ENCODE measurements at places on chromosomes 6 and 20.

DNA sequence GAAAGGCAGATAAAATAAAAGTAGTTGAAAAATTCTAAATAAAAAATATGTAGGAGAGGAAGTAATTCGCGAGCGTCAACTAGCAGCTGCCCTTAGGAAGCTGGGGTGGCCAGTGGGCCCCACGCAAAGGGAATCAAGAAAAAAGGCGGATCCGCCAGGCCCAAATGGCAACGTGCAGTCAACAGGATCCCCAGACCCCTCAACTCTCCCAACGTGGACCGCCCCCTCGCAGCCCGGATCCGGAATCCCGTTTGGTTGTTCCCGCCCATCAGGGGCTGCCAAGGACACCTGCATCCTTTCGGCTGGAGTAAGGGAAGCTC is 296 bp downstream of the DZANK1 start:
- no peak for DNase-seq

DNA sequence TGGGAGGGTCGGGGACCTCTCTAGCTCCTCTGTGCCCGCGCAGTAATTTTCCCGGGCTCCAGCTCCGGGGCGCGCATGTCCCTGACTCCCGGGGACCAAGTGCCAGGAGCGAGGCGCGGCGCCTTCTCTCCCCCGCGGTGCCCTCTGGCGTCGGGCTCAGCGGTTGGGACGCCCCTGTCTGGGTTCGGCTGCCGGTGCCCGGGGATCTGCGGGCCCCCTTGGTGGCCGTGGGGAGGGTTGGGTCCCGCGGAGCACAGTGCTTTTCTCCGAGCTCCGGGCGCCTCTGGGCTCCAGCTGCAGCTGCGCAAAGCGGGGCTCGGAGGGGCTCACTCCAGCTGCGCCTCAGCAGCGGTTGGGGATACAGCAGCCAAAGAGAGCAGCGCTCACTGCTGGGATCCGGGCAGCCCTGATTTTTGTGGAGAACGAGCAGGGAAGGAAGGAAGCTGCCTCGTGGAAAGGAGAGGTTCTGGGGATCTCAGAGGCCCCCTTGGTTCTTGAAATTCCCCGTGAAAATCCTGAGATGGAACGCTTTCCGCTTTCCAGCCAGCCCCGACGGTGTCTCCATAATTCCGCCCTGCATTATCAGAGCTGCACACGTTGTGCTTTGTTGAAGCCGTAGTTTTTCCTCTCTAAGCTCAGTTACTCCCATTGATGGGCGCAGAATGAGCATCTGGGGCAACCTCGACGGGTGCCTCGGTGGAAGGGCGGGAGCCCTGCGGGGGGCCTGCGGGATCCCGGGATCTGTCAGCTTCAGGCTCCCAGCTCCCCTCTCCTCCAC is 861 bp downstream of the PPP1R14C start:
- peak; percentile 53 for DNase-seq

GRCh38 chr6:75379536-75379935 is 94.9 kb upstream of the TMEM30A start:
- no peak for DNase-seq

DNA sequence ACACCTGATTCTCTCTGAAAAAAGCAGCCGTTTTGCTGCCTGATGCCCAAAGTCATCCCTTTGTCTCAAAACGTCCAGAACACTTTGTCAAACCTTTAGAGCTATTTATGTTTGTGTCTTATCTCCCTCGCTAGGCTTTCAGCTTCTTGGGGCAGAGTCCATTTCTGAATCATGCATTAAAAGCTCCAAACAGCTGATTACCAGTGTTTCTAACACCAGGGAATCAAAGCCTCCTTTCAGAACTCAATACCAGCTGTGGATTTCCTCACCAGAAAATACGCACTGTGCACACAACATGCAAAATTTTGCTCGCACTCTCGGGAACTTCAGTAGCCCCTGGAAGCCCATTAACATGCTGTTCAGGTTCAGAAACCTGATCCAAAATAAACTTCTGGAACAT is 333.3 kb downstream of the HACE1 start:
- no peak for DNase-seq

DNA sequence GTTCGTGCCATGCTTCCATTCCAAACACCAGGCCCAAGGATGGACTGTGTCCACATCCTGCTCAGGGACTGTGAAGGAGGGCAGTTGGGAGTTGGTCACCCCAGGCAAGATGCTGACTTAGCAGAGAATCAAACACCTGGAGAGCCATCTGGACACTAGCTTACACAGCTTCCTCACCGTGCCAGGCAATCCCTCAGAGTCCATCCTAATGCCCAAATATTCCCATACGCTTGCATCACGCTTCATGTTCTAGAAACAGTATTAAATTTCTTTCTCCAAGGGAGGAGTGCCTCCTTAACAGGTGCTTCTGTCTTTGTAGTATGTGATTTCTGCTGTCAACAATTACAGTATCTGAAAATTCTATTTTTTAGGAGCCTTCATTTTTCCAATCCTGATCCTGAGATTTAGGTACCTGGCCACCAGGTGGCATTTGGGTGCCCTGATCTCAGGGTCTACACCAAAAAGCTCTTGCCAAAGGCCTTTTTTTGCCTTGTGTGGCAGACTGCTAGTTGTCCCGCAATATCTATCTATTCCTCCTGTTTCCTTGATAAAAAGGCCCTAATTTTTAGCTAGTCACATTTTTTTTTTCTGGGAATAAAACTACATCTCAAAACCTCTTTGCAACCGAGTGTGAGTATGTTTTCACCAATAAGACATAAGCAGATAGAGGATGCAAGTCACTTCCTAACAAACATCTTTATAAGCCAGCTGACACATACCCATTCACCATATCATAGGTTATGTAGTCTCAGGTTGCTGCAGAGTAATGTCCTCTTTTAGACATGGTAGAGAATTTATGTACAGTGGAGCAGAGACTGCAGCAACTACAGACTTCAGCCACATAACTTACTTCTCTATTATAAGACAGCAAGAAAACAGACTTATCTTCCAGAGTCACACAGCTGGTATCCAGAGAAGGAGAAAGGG is 85.0 kb downstream of the PREP start:
- no peak for DNase-seq

GRCh38 chr6:1076531-1077459 is 235.1 kb upstream of the FOXQ1 start:
- DNase-seq, result no peak

DNA sequence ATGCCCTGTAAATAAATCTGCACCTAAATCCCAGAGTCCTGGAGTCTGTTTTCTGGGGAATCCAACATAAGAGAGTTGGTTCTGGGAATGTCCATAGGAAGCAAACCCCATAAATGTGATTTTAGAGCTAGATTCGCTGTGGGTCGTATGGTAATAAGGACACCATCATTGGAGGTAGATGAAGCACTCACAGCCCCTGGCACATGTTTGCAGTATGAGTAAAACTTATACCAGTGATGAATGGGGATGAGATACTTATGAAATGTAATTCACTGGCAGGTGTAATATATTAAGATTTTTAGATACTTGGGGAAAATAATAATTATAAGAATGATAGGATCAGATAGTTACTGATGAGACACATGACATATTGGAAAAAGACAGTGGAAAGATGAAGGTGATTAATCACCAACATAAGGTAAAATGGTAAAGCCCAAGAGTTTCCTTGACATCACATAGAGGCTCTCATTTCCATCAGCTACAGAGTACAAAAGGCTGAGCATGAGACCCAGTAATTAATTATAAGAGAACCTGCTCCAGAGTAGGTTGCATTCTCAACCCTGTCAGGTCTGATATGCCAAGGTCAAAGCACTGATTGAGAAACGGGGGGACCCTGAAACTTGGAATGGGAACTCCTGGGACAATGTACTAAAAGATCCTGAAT is 44.7 kb upstream of the THEMIS start:
- DNase-seq, result no peak

DNA sequence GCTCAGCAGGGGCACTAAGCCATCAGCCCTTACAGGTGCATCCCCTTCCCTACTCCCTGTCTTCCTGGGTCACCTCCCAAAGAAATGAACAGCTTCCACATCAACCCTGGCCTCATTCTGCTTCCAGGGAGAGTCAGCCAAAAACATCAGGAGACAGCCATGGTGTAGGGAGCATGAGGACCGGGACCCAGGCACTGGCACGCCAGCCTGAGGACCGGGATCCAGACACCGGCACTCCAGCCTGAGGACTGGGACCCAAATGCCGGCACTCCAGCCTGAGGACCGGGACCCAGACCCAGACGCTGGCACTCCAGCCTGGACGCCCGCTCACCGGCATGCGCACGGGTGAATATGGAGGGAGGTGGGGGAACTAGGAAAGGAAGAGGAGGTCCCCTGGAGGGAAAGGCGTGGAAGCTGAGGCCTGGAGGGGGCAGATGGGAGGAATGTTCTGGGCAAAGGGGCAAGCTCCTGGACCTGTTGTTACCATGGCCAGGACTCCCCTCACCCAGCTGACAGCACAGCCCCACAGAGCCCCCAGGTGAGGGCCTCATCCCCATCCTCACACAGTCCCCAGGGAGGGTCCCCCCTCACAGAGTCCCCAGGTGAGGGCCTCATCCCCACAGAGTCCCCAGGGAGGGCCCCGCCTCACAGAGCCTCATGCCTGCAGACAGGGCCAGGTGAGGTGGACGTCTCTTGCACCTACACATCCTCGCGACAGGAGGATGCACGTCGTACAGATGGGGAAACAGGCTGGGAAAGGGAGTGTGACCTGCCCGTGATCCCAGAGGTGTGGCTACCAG is 26.0 kb upstream of the MRGBP start:
- DNase-seq, result peak; percentile 26

- no peak for DNase-seq
Observed at GRCh38 chr20:5141615-5142014, 14.8 kb downstream of the CDS2 start.

GRCh38 chr20:32527052-32527446 is 58.1 kb downstream of the NOL4L start:
- no peak for DNase-seq

DNA sequence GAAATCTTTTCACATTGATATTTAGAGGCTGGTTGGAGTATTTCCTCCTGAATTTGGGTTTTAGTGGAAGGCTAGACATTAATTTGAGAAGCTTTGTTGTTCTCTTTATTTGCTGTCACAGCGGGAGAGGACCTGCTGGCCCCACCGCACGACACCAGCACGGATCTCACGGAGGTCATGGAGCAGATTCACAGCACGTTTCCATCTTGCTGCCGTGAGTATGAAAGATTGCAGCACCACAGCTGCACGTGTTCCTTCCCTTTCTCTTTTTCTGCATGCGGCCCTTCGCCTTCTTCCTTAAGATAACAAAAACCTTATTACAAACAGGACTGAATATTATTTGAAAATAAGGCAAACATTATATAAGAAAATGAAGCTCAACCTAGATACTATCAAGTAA is 555.5 kb downstream of the UTRN start:
- no peak for DNase-seq

DNA sequence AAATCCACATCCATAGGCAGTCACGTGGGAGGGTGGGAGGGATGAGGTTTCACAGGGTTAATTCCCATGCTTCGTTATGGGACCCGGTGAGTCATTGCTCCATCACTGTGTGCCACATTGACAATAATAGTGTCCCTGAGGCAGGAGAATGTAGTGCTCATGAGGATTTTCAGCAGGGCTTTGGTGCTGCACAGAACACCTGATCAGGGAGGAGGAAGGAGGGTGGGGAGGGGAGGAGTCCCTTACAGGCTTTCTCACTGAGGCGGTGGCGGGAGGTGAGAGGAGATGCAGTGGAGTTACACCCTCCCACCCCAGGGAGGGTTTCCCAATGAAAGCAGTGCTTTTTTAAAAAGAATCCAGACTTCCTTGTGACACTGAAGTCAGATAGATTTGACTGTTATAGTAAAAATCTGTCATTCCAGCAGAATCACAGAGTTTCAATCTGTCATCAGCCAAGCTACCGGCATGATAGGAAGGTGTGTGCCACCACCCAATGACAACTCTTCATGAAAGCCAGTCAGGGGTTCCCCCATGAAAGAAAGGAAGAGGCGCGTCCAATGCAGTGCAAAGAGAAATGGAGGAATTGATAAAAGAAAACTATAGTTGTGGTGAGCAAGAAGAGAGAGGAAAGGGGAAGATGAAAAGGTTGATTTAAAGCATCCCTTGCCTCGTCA is 144.8 kb downstream of the TBC1D7 start:
- no peak for DNase-seq

GRCh38 chr6:66210964-66211363 is 503.9 kb upstream of the EYS start:
- no peak for DNase-seq

- no peak for DNase-seq
Observed at GRCh38 chr20:32304131-32304746, 26.8 kb downstream of the KIF3B start.

- DNase-seq, result no peak
Observed at GRCh38 chr20:45452772-45453691, 16.5 kb upstream of the WFDC2 start.

DNA sequence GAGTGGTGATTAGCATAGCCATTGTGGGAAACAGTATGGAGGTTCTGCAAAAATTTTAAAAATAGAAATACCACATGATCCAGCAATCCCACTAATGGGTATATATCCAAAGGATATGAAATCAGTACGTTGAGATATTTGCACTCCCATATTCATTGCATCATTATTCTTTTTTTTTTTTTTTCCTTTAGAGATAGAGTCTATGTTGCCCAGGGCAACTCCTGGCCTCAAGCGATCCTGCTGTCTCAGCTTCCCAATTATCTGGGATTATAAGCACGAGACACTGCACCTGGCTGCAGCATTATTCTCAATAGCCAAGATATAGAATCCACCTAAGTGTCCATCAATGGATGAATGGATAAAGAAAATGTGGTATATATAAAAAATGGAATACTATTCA is 6.9 kb upstream of the MCCD1 start:
- DNase-seq, result no peak

- no peak for DNase-seq
Observed at GRCh38 chr6:1515781-1516180, 93.9 kb upstream of the FOXC1 start.

GRCh38 chr20:48230216-48230615 is 444.9 kb upstream of the SULF2 start:
- no peak for DNase-seq

- no peak for DNase-seq
Observed at GRCh38 chr6:169487579-169488436, 214.0 kb downstream of the WDR27 start.

DNA sequence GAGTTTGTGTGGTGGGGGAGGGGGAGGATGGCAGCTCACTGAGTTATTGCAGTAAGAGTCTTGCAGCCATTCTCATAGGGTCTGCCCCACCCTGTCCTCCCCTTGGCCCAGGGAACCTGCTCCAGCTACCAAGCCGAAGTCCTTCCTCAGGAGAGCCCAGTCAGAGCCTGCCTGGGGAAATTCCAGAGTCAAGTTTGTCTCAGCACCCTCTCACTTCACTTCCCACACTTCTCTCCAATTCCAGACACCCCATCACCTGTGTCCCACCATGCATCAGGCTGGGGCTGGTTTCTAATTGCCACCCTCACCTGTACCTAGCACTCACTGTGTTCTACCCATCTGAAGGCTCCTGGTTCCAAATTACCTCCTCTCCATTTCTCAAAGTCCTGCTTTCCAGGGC is 10.3 kb upstream of the SLC22A16 start:
- no peak for DNase-seq

All from left hindlimb (tissue), 1 donor.